ENCODE measurements at places on chromosomes 16 and 17.

DNA sequence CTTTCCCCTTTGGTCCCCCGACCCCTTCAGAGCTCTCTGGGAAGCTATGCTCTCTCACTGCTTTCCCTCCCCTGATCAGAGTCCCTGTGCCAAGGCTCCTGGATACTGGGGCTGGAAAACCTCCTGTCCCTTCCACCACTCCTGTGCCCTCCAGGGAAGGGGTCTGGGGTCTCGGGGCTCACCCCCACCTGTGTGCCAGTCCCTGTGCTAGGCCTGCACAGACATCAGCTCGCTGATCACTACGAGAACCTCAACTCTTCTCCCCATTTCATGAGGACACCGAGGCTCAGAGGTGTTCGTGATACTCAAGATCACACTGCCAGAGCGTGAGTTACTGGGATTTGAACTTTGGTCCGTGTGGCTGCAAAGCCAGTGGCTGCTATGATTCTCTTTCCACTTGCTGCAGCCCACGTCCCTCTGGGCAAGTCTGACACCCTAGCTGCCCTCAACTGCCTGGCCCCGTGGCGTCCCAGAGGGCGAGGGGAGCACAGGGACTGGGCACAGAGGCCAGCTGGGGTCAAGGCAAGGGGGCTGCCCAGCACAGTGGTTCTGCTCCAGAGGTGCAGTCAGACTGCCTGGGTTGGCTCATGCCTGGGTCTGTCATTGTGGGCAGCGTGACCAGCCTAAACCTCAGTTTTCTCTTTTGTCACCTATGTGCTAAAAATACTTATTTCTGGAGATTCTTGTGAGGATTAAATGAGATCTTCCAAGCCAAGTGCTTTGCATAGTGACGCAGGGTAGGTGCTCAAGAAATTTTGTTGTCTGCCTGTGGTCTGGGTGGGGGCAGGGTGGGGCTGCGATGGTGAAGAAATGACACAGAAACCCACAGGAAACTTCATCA, 43.8 kb upstream of the TOB1 start:
- peak; percentile 76 for DNase-seq

GRCh38 chr17:14199601-14200000, 37.1 kb downstream of the CDRT15 start:
- DNase-seq: no peak

DNA sequence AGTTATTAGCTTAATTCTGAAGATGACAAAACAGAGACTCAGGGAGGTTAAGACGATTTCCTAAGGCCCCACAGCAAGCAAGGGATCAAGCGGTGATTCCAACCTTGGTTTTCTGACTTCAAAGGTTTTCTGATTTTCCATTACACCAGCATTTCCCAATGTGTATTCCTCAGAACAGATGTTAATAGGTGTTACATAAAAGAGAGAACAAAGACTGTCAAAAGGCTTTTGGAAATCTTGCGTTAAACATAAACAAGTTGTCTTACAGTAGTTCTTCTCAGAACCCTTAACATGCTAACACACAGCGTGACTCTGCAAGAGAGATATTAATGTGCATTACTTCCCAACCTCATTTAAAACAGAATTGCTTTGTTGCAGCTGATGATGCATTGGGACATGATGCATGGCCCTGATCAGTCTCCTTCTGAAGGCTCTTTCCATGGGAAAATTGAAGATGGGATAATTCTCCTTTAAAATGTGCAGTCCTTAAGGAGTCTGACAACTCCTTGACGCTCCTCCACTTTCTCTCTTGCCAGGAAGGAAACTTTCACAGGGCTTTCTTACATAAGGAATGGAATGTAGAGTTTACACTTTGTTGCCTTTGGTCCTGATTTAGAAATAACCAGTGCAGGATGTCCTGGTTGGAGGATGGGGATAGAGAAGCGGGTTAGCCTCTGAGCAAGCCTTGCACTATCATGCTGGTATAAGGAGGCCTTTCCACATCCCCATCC, 21.5 kb upstream of the MMD start:
- no peak for DNase-seq

DNA sequence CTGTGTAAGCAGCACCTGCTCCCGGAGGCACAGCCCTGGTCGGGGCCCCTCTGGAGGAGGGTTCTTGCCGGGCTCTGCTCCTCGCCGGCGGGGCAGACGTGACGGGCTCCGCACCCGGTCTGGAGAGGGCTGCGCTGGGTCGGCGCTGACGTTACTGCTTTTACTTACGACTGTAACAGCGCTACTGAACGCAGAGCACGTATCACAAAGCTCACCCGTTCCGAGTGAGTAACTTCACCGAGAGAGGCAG, 1.3 kb upstream of the RAB40C start:
- DNase-seq: peak; percentile 58

DNA sequence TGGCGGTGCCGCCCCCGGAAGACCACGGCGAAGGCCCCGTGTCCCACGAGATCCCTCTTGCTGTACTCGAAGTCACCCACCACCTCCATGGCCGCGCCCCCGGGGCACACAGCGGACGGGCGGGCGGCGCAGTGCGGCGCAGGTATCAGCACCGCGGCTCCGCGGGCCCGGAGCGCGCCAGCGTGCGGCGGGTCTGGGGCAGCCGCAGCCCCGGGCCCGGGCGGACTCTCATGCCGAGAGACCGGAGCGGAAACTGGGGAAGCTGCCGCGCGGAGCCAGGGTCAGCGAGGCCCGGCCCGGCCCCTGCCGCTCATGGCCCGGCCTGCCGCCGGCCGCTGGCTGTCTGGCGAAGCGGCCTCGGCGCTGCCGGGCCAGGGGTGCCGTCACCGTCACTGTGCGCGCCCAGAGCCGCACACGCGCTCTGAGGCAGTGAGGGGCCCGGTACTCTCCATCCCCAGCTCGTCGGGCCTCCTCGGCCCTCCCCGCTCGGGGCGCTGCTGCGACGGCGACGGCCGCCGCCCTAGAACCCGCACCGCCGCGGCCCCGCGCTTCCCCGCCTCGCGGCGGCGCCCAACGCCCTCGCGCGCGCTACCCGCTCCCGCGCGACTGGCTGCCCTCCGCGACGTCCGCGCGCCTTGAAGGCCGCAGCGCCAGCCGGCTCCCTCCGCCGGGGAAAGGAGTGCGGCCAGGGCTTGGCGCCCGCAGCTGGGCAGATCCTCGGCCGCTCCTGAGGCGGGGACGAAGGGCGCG, at the start of gene ULK2:
Gene ULK2, minus strand, starts transcription at position 608 of the 750 bp plus-strand sequence. Its CDS starts 519 bp downstream, at position 89.
- peak; percentile 39 for DNase-seq

- DNase-seq: no peak
Observed at GRCh38 chr16:3728424-3729160, 11.3 kb upstream of the TRAP1 start.

DNA sequence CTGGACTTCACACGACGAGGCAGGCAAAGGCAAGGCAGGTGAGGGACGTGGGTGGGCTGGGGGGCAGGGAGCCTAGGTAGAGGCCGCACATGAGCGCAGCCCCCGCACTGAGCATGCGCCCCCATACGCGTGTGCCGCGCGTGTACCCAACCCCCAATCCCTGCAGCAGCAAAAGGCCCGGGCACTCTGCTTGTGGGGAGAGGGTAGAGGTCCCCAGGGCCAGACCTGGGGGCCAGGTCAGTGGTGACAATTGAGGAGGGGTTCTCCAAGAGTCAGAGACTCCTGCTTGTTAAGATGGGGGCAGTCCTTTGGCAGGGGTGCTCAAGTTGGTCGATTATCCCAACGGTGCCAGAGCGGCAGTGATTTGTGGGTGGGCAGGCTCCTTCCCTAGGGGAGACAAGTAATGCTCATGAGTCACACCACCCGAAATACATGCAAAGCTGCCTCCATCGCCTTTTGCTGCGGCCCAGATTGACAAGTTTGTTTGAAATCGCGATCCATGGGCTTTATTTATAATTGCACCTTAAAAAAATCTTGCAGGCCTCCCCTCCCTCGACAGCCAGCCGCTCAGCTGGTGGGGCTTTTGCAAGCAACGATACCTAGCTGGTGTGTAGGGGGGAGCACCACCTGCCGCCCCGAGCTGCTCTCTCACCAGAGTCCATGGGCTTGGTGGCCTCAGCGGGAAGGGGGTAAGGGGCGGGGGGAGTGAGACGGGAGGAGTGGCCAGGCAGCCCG, 1.1 kb upstream of the GIT1 start:
- no peak for DNase-seq

GRCh38 chr17:77963441-77963840, 4.9 kb downstream of the TNRC6C start:
- peak; percentile 43 for DNase-seq
